ENCODE measurements at places on chromosomes 5 and 9.

GRCh38 chr5:10861423-10861790, 100.4 kb upstream of the DAP start:
- DNase-seq: no peak

GRCh38 chr9:92668746-92669526, 995 bp downstream of the IPPK start:
- peak; percentile 35 for DNase-seq

- no peak for DNase-seq
These were observed 536 bp downstream of the PCDHAC1 start for GRCh38 chr5:140926443-140927227.

DNA sequence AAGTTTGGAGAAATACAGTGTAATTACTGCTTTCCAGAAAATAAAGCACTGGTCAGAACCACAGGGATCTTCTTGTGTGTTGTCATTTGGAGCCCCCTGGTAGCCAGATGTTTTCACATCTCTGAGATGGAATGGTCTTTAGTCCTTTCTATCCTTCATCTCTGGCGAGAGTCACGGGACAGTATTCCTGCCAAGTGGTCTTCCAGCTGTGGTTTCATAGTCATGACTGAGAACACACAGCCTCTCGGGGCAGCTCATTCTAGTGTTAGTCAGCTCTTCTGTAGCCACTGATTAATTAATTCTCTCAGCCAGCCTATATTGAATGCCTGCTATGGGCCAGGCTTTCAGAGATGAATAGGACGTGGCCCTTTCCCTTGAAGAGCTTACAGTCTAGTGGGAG, 34.1 kb downstream of the HMGXB3 start:
- DNase-seq: peak; percentile 70

GRCh38 chr5:97297063-97297703, 114.1 kb upstream of the RIOK2 start:
- peak; percentile 47 for DNase-seq

DNA sequence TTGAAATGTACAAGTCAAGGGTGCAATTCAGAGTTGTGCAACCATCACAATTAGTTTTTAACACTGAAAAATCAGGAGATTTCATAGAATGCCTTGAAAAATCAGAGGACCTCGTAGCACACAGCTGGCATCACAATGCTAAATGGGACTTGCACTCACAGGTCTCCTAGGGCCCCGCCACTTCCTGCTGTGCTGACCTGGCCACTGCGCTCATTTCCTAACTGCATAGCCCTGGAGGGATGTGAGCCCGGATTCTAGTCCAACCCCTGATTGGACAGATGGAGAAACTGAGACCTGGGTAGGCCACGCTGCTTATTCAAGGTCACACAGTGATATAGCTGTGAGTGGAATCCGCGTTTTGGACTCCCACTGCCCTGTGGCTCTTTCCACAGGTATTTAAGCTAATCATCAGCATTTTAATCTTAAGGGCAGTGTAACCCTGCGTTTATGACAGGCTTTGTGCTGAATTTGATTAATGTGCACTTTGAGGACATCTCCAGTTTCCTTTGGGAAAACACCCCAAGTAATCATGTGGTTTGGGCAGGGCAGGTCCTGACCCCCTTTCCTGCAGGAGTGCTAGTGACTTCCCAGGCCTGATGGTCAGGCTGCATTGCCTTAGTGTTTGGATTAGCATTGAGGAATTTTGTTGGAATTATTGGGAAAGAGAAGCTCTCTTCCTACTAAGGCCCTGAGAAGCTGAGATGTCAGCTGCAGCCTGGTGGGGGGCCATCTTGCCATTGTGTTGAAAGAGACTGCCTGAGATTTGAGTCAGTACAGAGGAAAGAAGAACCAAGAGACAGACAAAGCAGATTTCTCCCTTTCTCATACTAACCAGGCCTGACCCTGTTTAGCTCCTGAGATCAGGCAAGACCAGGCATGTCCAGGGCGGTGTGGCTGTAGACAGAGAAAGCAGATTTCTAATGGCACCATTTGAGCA, 36.2 kb downstream of the STC2 start:
- DNase-seq: peak; percentile 55

- no peak for DNase-seq
These were observed 66.4 kb upstream of the SLC44A1 start for GRCh38 chr9:105178076-105178475.

GRCh38 chr9:89604729-89605464, at the start of gene GADD45G:
Gene GADD45G (plus strand): TSS chr9:89605012. CDS start chr9:89605122, 110 bp downstream.
- DNase-seq: peak; percentile 72

GRCh38 chr5:14326035-14326903, 183.1 kb downstream of the TRIO start:
- DNase-seq: no peak

GRCh38 chr9:20649381-20649780, 27.1 kb upstream of the MLLT3 start:
- no peak for DNase-seq

- DNase-seq: no peak
These were observed 190.4 kb upstream of the VCAN start for GRCh38 chr5:83281176-83281575.

DNA sequence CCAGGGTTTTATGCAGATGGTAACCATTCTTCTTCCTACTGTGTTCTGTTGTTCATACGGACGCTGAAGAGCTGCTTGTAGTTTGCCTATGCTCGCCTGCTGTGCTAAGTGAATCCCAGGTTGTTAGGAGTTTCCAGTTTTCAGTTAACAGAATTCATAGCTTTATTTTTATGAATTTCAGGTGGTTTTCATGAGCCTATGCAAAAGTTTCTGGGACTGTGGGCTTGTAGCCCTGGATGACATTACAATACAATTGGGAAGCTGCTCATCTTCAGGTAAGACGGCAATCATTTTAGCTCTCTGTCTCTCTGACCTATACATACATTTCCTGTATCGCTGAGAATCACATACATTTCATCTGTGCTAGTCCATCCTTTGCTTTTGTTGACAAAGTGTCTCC, 90.3 kb upstream of the SMC5 start:
- DNase-seq: no peak

DNA sequence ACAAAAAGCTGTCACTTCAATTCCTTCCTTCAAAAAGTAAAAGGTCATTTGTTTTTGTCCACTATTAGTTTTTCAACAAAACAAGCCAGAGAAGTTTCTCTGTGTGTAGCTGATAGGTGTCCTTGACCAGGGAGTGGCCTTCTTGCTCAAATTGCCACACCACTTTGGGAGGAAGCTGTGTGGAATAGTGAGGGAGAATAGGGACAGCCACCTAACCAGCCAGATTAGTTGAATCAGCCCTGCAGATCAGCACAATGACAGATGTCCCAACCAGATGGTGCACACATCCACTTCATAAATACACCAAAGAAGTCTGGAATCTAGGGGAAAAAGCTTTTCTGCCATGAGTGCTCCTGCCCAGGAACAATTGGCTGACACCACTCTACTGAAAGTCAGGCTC, 37.2 kb downstream of the NREP start:
- no peak for DNase-seq

DNA sequence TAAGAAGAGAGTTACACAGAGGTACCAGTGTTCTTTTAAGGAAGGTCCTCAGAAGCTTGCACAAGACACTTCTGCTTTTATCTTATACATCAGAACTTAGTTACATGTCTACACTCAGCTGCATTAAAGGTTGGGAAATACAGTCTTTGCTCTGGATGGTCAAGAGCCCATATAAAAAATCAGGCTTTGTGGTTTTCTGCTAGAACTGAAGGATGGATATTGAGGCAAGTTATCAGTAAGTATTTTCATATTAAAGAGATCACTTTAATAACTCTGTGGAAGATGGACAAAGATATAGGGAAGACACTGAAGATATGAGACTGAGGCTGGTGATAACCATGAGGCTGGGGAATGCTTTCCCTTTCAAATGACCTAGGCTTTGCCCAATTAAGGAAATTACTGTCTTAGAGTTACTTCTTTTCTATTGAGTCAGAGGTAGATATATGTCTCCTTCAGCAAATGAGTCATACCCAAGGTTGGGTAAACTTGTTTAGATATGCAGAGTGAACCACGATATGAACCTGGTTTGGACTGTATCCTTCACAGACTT, 87.0 kb upstream of the TNC start:
- peak; percentile 32 for DNase-seq

DNA sequence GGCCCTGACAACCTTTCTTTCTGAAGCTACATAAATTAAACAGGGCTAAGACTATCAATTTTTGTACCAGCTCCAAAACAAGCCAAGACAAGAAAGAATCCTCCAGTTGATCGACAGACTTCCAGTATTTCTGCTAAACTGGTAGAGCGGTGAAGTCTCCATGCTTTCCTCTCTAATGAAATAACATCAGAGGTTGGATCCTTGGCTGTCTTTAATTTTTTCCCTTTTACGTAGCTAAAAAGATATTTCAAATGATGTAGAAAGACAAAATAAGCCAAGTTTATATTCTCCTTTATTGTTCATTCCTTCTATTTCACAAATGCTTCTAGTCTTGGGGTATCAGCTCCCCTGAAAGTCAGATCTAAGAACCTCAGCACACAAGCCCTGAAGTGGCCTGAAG, 434.9 kb downstream of the NFIB start:
- no peak for DNase-seq

- DNase-seq: no peak
These were observed 11.1 kb upstream of the VAV2 start for GRCh38 chr9:134003237-134003636.

DNA sequence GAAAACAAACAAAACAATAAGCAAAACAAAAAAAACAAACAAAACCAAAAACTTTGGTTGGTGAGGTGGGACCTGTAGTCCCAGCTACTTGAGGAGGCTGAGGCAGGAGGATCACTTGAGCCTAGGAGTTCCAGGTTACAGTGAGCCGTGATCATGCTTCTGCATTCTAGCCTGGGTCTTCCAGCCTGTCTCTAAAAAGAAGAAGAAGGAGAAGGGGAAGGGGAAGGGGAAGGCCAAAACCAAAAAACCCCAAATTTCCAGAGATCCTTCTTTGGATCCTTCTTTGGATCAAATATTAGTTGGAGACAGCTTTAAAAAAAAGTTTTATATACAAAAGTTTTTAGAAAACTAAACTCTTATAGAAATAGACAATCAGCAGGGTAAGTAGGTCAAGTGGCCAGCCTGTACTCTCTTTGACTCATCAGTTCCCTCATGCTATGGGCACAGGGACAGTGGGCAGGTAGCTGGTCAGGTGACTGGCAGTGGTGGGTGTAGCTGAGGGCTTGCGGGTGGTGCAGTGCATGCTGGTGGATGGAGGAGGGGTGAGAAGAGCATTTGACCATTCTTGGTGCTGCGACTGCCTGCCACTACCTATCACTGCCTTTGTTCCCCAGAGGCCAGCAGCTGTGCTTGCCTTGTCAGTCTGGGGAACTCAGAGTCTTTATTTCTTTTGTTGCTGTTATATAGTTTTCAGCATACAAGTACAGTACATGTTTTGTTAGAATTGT, 12.6 kb downstream of the RCL1 start:
- DNase-seq: no peak

- no peak for DNase-seq
These were observed 46.4 kb downstream of the AQP7 start for GRCh38 chr9:33355933-33356332.

DNA sequence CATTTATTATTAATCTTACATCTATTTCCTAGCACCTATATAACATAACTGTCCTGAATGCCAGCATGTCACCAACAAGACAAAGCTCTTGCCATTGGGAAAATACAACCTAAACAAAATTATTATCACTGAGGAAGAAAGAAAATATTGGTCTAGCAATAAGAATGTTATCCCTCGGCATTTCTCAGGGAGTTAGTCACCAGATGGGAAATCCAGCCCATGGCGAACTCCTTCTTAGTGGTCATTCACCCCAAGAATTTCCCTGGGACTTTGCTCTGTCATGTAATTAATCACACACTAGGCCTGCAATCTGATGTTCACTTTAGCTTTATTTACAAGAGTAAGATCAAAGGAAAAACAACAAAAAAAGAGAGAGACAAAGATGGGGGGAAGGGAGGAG, 56.1 kb upstream of the TAS2R1 start:
- DNase-seq: peak; percentile 10

DNA sequence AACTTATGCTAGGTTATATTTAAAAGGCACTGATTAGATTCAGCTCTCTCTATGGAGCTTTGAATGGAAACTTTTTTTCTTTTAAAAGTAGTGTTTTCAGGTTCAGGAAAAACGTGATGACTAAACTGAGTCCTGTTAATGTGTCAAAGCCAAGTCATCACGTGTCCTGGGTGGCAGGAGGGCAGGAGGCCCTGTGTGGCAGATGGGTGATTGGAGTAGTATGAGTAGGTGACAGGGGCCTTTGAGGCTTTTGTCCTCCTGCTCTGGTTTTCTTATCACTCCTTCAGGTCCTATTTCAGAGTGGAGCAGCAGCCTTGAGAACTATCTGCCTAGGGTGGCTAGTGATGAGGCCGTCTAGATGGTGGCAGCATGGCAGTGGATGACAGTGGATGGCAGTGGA, 17.7 kb upstream of the CARTPT start:
- no peak for DNase-seq

GRCh38 chr9:12817702-12818101, 42.9 kb downstream of the LURAP1L start:
- no peak for DNase-seq

- DNase-seq: no peak
These were observed 679 bp upstream of the KDM4C start for GRCh38 chr9:6757132-6757455.

- DNase-seq: peak; percentile 25
These were observed 54.7 kb downstream of the SH3RF2 start for GRCh38 chr5:145991044-145991575.

DNA sequence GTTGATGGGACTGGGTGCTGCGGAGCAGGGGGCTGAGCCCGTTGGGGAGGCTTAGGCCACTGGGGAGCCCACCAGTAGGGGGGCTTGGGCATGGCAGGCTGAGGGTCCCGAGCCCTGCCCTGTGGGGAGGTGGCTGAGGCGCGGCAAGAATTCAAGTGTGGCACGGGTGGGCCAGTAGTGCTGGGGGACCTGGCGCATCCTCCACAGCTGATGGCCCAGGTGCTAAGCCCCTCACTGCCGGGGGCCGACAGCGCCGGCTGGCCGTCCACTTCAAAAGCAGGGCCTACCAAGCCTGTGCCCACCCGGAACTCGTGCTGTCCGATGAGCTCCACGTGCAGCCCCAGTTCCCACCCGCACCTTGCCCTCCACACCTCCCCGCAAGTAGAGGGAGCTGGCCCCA, 917.5 kb downstream of the TAF11L14 start:
- DNase-seq: no peak

DNA sequence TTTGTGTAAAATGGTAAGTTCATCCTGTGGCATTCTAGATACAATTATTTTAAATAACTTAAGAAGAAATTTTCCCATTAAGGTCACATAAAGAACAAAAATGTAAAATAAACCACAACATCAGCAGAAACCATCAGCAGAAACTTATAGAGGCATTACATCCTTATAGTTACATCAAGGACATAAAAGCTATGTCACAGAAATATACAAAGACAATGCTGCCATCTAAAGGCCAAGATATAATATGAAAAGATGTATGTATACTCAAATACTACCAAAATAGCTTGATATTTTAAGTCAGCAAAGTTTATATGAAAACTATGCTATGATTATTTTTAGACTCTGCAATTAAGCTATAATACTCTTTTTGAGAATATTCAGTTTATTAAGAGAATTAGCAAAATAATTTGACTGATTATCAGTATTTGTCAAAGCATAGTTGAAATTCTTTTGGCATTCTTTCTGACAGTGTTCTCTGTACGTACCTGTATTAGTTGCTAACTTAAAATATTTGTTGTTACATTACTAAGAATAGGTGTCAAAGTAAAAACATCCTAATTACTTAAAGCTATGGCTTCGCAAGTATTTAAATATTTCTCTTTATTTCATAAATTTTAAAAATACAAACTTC, 36.2 kb downstream of the FBXL17 start:
- DNase-seq: peak; percentile 51

- DNase-seq: no peak
These were observed 1.6 kb downstream of the CARD19 start for GRCh38 chr9:93097511-93098201.

- DNase-seq: no peak
These were observed 361.2 kb downstream of the NPR3 start for GRCh38 chr5:33072296-33072695.

Data from fibroblast of gingiva (primary cell).